ENCODE measurements at places on chromosomes 3 and 15. TPM values are rescaled to one million over a fixed set of nuclear protein-coding genes. Genes with fewer than 3 reads are reported as not detected.

DNA sequence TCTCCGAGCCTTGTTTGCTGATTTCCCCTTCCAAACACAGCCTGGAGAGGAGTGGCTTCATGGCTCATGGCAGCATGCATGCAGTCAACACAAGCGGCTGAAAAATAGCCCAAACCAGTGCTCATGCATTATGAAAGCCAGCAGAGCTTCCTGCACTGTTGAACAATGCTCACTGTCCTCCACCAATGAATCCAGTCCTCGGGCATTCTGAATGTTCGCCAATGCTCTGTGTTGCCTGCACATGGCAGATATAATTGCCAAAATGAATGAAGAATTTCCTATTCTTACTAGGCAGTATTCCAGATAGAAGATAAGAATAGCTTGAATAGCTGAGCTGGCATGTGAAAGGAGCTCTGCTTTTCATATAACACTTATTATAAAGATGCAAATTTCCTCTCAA is 252.7 kb downstream of the ROBO1 start:
- no peaks in the 10 kb centered on the region for H3K27me3 ChIP-seq
- no peaks in the 10 kb centered on the region for H3K4me1 ChIP-seq
- H3K36me3 ChIP-seq: no peaks in the 10 kb centered on the region
- H3K27ac ChIP-seq: no peak overlapping the region
- no peak overlapping the region for H3K4me3 ChIP-seq
- no peak for DNase-seq

The ANKUB1 gene
- 3.0 TPM for total RNA-seq

The THRB gene
- total RNA-seq: 11.4 TPM

The ISLR2 gene
- not detected for total RNA-seq

The NR2F2 gene
- 10.8 TPM for total RNA-seq

DNA sequence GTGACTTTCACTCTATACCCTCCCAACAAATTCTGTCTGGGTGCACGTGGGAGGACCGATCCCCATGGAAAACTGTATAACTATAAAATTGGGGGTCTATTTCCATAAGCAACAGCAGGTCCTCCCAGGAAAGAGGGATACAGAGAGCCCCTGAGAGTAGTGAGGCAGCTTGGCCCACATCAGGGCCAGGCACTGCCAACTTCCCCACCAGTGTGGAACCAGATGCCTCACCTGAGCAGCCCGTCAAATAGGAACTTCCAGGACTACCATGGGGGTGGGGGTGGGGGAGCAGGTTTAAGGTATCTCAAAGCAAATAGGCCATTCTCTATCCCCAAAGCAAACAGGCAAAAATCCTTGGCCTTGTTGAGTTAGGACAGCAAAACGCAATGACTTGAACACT is 33.3 kb upstream of the DUSP7 start:
- no peak overlapping the region for H3K27ac ChIP-seq
- H3K4me3 ChIP-seq: no peak overlapping the region
- H3K27me3 ChIP-seq: no peaks in the 10 kb centered on the region
- DNase-seq: no peak
- H3K36me3 ChIP-seq: no peaks in the 10 kb centered on the region

DNA sequence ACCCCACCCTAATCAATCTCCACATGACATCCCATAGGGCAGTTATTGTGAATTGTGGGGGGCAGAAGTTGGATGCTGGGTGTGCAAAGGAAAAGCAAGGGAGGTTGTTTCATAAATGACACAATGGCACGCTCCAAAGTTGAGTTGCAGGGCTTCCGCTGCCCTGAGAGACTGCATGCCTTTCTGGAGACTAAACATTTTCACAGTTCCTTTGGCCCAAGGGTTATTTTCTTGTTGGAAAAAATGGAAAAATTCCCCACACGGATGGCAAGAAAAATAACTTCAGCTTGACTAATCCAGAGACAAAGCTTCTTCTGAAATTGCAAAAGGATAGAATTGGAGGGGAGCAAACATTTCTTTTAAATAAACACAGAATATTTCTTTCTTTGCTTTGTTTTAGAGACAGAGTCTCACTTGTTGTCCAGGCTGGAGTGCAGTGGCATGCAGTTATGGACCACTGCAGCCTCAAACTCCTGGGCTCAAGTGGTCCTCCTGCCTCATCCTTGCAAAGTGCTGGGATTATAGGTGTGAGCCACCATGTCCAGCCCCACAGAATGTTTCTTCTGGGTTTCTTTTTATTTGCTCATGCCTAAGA is 19.1 kb upstream of the TPM1 start:
- H3K4me1 ChIP-seq: no peaks in the 10 kb centered on the region
- no peaks in the 10 kb centered on the region for H3K27me3 ChIP-seq
- no peak overlapping the region for H3K27ac ChIP-seq
- DNase-seq: no peak

All from upper lobe of left lung (tissue), 6 donors.